Myocyte (in vitro differentiated cells): ENCODE measurements at places on chromosomes 2 and 18. TPM values are rescaled to one million over a fixed set of nuclear protein-coding genes. Genes with fewer than 3 reads are reported as not detected.

Gene EFHD1
- 0.29 TPM in 1 of 2 replicates, not detected in the other for total RNA-seq

Gene SLC16A14
- total RNA-seq = 0.52 and 0.80 TPM in 2 replicates

Gene KLF7
- 8.1 and 12.2 TPM in 2 replicates for total RNA-seq

GRCh38 chr18:67961701-67962440 is 445.4 kb upstream of the DSEL start:
- no peak for DNase-seq

DNA sequence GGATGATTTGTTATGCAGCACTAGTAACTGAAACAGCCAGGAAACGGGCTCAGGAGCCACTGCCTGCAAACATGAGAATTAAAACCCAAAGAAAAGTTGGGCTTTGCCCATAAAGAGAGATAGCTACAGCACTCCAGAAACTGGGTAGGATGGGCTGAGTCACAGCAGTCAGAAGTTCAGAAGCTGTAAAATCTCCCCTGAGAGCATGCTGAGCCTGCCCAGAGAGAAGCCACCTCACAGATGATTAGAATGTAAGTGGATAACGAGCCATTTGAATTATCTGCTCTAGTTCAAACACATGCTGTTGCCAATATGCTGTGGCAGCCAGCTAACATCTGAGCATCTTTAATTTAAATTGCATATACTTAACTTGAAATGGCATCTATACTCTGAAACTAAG is 388.1 kb upstream of the ACVR2A start:
- no peak for DNase-seq

- no peak for DNase-seq
Measured at GRCh38 chr2:15172825-15173224, 388.3 kb downstream of the NBAS start.

GRCh38 chr18:77481541-77481940 is 231.9 kb downstream of the GALR1 start:
- DNase-seq = no peak

GRCh38 chr2:154681741-154682140 is 16.8 kb upstream of the KCNJ3 start:
- DNase-seq = no peak

GRCh38 chr2:151906633-151906998 is 78.4 kb upstream of the ARL5A start:
- no peak for DNase-seq

GRCh38 chr18:8966821-8967220 is 135.7 kb upstream of the NDUFV2 start:
- DNase-seq = no peak

GRCh38 chr2:175567435-175568061 is 386.0 kb upstream of the ATP5MC3 start:
- DNase-seq = no peak

- DNase-seq = peak; percentile 57
Measured at GRCh38 chr2:202038471-202039277, 5.0 kb downstream of the FZD7 start.

- DNase-seq = no peak
Measured at GRCh38 chr2:155997538-155997937, 335.0 kb downstream of the NR4A2 start.

DNA sequence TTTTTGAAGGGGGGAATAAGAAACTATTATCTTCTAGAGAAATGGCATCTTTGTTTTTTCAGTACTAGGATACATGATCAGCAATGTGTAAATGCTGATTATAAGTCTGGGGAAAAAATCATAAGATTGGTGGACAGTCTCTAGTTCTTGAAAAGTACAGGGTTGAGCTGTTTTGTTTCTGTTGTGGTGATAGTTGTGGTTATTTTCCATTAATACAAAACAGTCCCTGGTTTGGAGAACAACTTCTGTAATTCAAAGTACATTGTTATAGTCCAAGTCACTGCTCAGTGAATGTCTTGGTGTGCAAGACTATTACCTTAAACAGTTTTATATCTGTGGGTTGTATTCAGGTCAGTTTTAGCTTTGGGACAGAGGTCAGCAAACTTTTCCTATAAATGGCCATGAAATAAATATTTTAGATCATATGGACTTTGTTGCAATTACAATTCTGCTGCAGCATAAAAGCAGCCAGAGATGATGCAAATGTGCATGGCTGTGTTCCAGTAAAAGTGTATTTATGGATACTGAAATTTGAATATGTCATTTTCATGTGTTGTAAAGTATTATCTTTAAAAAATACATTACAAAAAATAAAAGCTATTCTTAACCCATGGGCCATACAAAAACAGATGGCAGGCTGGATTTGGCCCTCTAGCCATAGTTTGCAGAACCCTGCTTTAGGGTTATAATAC is 111.0 kb downstream of the CERS6 start:
- no peak for DNase-seq

DNA sequence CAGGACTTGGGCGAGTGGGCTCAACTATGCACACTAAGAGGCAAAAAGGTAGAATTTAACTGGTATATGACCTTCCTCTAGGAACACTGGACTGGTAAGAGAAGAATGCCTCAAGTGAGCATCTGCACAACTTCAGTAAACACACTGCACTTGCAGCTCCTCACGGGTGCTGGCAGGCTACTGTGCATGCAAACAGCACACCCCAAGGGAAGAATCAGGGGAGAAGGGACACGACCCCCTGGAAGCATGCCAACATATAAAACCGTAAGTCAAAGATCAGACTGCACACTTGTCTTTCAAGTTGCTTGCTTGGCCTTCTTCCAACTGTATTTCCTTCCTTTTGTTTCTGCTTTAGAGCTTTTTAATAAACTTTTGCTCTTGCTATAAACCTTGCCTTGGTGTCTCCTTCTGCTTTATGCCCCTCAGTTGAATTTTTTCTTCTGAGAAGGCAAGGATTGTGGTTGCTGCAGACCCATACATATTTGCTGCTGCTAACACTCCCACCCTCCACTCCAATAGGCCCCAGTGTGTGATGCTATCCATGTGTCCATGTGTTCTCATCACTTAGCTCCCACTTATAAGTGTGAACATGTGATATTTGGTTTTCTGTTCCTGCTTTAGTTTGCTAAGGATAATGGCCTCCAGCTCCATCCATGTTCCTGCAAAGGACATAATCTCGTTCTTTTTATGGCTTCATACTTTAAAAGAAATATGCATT is 263.7 kb upstream of the SPOPL start:
- DNase-seq = no peak

- DNase-seq = no peak
Measured at GRCh38 chr18:32405588-32405987, 65.1 kb downstream of the GAREM1 start.
